ENCODE measurements at places on chromosomes 7 and 10.

DNA sequence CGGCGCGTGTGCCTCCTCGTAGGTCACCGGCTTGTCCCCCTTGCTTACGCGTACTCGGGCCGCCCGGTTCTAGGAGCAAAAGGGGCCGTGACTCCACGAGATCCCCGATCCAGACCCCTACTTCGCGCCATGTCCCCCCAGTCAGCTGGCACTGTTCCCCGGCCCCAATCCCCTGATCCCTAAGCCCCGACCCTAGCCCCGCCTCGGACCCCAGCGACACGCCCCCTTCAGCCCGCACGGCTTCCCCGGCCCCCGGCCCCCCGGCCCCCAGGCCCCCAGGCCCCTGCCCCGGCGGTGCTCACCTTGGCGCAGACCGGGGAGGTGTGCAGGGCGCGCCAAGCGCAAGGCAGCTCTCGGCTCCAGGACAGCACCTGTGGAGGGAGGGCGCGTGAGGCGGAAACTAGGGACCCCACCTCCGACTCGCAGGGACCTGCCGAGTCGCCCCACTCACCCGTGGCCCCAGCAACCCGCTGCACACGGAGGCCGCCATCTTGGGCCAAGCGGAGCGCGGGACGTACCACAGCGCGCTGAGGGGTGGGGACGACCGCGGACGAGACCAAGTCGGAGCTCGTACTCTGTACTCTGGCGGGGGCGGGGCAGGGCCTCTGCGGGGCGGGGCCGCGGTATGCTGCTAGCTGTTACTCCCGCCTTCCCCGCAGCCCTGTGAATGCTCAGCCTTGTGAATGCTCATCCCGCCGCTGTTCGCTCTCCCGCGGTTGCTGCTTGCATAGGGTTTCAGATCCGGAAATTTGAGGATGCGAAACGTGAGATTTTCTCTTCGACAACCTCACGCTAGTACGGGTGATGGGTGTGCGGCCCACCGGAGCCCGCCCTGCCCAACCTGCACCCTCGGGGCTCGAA lies at the start of gene MRPS24:
Gene MRPS24, minus strand, starts transcription at position 512 of the 861 bp plus-strand sequence. Its CDS starts 22 bp downstream, at position 490.
- peak; percentile 92 for DNase-seq

GRCh38 chr10:125340903-125341302 lies 180.5 kb upstream of the CTBP2 start:
- DNase-seq: no peak

- DNase-seq: peak; percentile 69
Observed at GRCh38 chr7:28865601-28866144, 92.5 kb downstream of the TRIL start.

- no peak for DNase-seq
Observed at GRCh38 chr7:44979481-44980392, 922 bp upstream of the MYO1G start.

- peak; percentile 38 for DNase-seq
Observed at GRCh38 chr10:6382081-6382480, 179.3 kb downstream of the PFKFB3 start.

GRCh38 chr10:129310881-129311280 lies 156.2 kb upstream of the MGMT start:
- no peak for DNase-seq

DNA sequence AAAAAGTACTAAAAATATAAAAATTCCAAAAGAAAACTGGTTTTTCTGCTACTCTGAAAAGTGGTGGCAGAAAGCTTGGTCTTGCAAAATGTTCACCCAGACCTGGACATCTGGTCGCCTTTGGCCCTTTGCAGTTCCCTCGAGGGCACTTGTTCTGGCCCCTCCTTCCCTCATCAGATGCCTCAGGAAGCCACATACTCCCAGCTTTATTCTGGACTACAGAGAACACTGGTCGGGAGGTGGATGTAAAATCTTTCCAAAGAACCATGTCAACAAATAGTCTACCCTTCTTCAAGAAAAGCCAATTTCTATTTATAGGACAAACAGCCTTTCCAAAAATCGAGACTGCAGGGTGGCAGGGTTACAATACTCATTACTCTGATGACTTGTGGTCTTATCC lies 726.1 kb downstream of the TNS3 start:
- DNase-seq: no peak

- no peak for DNase-seq
Observed at GRCh38 chr7:150942591-150943452, 35.3 kb downstream of the KCNH2 start.

GRCh38 chr10:101485681-101486554 lies 102.1 kb downstream of the POLL start:
- no peak for DNase-seq

GRCh38 chr10:86436963-86437362 lies 70.4 kb upstream of the GRID1 start:
- DNase-seq: no peak

DNA sequence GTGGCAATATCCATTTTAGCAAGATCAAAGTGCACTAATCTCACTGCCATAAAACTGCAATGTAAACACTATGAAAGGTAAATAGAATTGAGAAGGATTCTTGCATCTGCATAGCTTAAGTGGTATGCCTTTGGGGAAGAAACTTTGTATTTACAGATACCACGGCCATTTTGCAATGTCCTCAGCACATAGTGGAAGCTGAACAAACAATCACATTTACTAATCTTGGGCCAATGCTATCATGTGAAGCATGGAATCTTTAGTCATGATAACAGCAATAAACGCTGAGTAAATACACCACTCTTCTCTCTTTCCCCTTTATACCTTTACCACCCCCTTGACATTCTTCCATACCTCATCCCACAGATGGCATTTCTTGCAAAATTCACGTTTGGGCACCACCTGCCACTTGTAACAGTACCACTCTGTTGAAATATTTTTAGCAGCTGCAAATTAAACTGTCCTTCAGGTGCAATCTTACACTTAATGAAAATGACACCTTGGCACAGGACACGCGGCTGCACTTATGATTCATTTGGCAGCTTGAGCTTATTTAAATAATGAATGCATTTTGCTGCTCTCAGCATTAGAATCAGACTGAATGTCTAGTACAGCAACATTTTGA lies 171.8 kb downstream of the SEMA3A start:
- DNase-seq: no peak

- peak; percentile 65 for DNase-seq
Observed at GRCh38 chr10:126014309-126014708, 117.9 kb downstream of the FANK1 start.

DNA sequence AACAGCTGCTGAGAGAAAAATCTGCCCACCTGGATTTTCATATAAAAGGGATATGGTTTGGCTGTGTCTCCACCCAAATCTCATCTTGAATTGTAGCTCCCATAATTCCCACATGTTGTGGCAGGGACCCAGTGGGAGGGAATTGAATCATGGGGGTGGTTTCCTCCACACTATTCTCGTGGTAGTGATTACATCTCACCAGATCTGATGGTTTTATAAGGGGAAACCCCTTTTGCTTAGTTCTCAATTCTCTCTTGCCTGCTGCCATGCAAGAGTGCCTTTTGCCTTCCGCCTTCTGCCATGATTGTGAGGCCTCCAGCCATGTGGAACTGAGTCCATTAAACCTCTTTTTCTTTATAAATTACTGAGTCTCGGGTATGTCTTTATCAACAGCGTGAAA lies 20.8 kb upstream of the MKI67 start:
- DNase-seq: no peak

GRCh38 chr10:132256866-132257265 lies 50.9 kb downstream of the STK32C start:
- DNase-seq: no peak

GRCh38 chr10:17001297-17001744 lies 128.3 kb downstream of the CUBN start:
- no peak for DNase-seq

GRCh38 chr7:122546496-122546895 lies 152.4 kb downstream of the RNF133 start:
- no peak for DNase-seq

DNA sequence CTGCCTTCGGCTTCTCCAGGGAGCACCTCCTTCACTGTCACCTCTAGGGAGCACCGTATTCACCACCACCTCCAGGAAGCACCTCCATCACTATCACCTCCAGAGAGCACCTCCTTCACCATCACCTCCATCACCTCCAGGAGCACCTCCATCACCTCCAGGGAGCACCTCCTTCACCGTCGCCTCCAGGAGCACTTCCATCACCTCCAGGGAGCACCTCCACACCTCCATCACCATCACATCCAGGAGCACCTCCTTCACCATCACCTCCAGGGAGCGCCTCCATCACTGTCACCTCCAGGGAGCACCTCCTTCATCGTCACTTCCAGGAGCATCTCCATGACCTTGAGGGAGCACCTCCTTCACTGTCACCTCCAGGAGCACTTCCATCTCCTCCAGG lies 102.3 kb downstream of the DNAJB6 start:
- DNase-seq: no peak

- DNase-seq: no peak
Observed at GRCh38 chr10:17586821-17587234, 30.3 kb downstream of the HACD1 start.

- no peak for DNase-seq
Observed at GRCh38 chr7:3028071-3028757, 15.5 kb downstream of the CARD11 start.

DNA sequence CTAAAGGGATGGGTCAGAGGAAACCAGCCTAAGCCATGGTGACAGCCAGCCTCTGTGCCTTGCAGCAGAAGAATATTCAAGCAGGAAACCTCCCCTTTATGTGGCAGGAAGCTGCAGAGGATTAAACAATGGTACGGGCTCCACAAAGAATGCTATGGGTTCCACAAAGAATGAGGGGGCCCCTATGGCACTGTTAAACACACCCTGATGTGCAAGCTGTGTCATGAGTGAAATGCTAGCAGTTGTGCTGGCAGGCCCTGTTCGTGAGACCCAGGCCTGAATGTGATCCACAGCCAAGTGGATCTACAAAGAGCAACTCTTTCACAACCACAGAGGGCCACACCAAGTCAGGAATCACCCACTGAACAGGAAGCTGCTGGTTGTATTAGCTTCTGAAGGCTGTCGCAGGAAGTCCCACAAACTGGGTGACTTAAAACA lies 68.9 kb downstream of the MYOF start:
- no peak for DNase-seq

GRCh38 chr7:154832557-154833138 lies 170.3 kb downstream of the PAXIP1 start:
- DNase-seq: no peak

DNA sequence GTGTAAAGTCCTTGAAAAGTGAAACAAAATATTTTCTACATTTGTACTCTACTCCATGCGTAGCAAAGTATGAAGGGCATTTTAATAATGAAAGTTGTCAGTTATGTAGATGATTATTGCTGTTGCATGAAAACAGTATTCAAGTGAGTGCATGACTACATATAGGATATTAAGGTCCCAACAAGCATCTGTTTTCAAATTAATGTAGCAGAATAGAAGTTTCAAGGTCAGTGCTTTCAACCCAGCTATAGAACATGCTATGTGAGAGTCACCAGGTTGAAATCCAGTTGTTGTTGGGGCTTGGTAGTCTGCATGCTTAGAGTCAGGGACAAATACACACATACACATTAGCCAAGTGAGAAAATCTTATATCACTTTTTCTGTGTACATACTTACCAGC lies 14.8 kb downstream of the CD36 start:
- no peak for DNase-seq

- DNase-seq: peak; percentile 8
Observed at GRCh38 chr7:23759671-23760391, 49.8 kb downstream of the STK31 start.

DNA sequence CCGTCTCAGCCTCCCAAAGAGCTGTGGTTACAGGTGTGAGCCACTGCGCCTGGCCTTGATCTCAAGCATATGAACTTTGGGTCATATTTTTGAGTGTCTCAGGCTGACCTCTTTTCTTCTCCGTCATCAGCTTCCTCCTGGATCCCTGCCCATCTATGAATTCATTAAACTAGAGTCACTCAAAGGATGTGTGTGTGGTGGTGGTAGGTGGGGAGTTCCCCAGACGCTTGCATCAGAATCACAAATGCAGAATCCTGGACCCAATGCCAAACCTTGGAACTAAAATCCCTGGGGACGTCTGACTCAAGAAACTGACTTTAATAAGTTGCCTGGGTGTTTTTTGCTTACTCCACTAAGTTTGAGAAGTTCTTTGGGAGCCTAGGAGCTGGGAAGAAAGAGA lies 6.7 kb upstream of the CREB5 start:
- DNase-seq: peak; percentile 88

GRCh38 chr10:90675621-90676020 lies 182.2 kb downstream of the HTR7 start:
- DNase-seq: peak; percentile 8

DNA sequence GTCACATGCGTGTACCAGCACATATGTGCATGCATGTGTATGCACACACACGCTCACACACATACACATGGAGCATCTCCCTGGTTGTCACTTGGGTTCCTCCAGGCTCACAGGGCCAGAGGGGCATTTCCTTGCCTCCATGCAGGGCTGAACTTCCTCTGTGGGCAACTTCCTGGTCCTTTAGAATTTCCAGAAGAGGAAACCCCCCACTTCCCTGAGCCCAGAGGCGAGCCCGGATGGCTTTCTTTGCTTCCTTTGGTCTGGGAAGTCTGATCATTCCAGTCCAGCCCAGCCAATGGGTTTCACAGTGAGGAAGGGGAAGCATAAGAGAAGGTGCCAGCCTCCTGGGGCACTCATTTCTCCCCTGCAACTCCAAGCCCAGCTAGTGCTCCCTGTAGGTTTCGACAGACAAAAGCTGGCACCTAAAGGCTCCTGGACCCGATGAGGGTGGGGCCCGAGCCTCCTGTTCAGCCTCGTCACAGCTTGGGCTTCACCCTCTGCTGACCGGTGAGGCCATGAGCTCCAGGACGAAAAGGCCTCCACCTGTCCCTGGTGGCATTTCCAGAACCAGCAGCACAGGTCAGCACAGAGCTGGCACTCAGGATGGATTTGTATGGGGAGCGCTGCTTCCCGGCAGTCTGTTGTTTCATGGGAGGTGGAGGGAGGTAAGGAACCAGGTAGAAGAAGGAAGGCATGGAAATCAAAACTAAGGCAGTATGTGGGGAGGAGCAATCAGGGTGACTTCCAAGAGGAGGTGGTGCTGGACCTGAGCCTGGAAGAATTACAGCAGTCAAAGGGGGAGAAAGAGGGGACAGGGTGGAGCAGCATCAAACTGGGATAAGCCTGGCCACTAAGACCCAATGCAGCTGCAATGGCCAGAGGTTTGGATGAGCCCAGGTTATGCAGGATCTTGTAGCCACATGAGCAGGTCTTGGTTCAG lies 23.7 kb downstream of the BTBD16 start:
- no peak for DNase-seq

DNA sequence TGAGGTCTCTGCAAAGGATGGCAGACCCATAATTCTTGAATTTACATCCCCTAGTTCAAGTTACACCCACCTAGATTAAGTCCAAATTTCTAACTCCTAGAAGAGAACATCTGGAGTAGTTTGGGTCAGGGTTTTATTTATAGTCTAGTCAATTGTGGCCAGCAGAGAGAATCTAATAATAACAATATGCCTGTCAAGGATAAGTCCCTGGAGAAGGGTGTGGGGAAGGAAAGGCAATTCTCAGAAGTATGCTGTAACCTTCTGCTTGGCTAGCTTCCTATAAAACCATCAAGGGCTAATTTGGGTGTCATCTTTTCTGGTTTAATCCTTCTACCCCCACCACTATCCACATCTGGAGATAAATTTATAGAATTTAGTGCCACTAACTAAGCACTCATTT lies 52.8 kb upstream of the SEMA3E start:
- DNase-seq: peak; percentile 26

Data from fibroblast of skin of left quadriceps (primary cell).